ENCODE measurements at places on chromosomes 12 and 14. TPM values are rescaled to one million over a fixed set of nuclear protein-coding genes. Genes with fewer than 3 reads are reported as not detected.

DNA sequence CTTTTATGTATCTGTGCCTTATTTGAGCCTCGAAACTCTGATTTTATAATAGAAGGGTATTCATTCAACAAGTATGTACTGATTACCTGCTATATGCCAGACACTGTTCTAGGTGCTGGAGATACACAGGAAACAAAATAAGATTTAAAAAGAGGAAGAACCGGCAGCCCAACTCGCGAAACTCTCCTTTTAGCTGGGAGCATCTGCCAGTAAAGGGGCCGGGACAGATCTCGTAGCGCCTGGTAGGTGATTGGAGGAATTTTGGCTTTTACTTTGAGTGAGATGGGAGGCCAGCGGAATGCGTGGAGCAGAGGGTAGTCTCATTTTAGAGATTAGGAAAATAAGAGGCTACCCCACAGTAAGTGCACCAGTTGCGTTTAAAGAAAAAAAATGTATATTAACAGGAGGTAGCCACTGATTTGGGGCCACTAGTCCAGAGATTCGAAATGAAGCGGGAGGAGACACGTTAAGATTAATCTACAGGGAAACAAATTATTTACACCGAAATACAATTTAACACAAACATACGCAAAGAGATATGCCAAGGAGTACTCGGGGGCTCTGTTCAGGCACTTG lies 520 bp upstream of the MON2 start:
- DNase-seq, result peak; percentile 38

- no peak for DNase-seq
These were observed 87.1 kb upstream of the FOXN3 start for GRCh38 chr14:89504091-89504490.

DNA sequence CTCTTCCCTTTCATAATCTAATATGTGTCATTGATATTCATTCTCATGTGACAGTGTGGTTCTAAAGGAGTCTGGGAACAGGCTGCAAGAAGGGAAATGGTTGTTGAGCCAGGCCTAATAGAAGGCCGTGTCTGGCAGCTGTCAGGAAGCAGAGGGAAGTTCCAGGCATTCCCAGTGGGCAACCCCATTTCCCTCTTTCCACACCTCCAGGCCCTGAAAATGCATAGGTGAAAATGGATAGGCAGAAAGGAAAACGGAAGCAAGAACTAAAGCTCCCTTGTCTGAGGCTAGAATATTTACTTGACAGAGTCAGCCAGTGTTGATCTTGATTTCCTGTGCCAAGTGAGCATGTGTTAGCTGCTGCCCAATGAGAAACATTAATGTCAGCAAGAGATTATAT lies 97.7 kb downstream of the PPM1A start:
- peak; percentile 36 for DNase-seq

DNA sequence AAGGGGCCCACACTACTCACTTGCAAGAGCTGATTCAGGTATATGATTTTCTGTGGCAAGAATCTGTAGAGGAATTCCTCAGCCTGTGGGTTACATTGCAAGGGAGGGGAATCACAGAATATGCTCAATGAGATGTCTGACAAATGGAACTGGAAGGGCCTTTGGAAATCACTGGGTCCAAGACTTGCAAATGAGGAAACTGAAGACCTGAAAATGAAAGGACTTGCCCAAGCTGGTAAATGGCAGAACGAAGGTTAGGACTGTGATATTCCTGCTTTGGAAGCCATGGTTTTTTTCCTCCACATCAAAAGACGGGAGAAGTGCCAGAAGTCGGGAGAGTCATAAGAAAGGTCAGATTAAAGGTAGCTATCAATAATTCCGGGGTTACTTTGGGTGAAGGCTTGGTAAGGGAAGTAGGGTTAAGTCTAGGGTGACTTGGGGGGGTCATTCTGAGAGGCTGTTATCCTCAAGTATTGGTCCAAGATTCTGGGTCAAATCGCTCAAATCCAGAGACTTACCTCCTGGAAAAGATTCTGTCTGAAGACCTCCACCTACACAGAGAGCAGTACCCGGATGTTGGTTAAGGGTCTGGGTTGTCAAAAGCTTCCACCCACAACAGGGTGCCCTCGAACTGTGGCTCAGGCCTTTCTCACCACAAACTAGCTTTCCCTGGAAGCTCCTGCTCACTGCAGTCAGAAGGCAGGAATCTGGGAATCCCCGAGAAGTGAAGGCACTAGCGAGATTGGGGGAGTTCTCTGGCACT lies 539 bp downstream of the PSME2 start:
- no peak for DNase-seq

GRCh38 chr14:25042362-25043299 lies 7.3 kb downstream of the STXBP6 start:
- peak; percentile 65 for DNase-seq

DNA sequence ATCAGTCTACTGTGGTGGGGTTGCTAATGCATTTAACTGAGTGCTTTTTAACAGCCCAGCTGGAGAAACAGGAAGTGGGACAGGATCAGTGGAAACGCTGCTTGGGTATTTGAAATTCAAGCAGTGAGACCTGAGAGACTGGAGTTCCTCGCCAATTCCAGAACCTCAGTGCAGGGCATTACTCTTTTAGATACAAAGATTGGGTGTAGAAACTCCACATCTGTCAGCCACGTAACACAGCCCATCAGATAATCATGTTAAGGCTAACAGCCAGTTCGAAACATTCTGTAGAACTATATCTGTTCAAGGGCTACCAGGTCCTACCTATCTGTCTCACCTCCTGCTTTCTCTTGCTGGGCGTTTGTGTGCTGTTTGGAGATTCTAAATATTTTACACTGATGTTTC lies 45.5 kb downstream of the RAD52 start:
- DNase-seq, result no peak

- peak; percentile 22 for DNase-seq
These were observed 3.9 kb downstream of the KDM2B start for GRCh38 chr12:121576851-121577391.

GRCh38 chr14:50795909-50796308 lies 35.1 kb downstream of the NIN start:
- no peak for DNase-seq

- DNase-seq, result no peak
These were observed 83.9 kb downstream of the PAPOLA start for GRCh38 chr14:96586056-96586455.

- no peak for DNase-seq
These were observed 13.5 kb downstream of the KRT85 start for GRCh38 chr12:52353766-52354165.

DNA sequence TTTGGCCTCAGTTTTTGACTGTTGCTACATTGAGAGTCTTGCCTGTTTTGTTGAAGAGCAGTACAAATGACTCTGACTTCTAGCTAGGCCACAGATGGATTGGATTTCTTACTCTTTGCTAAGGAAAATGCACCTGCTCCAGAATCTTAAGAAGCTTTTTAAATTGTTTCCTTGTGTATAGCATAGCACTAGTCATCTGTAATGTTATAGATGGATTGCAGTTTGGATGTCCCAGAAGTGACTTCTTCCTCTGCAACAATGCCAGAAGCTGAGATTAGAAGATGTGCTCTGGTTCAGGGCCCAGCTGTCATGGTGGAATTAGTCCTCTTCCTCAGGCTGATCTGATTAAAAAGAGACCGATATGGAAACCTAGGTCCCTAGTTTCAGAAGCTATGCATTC lies 67.9 kb downstream of the DAAM1 start:
- DNase-seq, result no peak

GRCh38 chr14:66039495-66039894 lies 446.7 kb upstream of the CCDC196 start:
- DNase-seq, result no peak

- no peak for DNase-seq
These were observed 18.1 kb downstream of the CLMN start for GRCh38 chr14:95301527-95302187.

DNA sequence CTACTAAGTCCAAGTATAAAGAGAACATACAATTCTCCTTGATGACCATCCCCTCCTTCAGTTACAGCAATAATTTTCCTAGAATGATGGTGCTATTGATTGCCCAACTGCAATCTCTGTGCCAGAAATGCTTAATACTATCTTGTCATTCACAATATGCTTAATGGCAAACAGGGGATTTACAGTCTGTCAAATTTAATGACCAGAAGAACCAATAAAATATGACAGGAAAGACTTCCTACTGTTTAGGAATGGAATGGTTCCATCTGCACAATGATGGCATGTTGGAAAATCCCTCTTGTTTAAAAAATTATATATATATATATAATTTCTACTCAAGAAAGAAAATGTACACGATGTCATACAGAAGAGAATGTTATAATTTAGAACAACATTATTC lies 623.2 kb downstream of the CCER1 start:
- DNase-seq, result no peak

DNA sequence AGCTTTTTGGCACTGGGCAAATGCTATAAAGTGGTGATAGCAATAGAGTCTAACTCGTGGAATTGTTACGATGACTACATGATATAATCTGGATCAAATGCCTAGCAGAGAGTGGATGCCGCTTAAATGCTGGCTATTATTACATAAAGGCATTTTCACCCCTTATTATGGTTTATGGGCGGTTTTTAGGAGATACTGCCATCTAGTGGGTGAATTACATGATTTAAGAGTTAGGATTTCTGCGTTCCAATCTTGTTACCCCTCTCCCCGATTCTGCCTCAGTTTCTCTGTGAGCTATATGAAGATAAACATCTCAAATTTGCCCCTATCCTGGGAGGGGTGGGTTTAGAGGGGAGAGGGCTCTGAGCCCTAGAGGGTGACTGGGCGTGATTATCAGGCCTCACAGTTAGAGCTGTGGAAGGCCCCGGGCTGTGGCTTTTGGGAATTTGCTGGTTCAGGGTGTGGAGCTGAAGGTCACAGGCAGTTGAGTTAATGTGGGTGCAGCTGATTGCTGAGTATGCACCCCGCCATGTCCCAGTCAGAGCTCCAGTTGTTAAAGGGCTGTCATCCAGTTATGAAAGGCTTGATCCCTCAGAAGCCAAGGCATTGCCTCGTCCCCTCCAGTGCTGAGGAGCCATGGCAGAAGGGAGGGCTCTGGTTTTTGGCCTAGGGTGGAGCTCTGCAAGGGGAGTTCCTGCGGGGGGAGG lies 14.4 kb downstream of the CLSTN3 start:
- peak; percentile 57 for DNase-seq

DNA sequence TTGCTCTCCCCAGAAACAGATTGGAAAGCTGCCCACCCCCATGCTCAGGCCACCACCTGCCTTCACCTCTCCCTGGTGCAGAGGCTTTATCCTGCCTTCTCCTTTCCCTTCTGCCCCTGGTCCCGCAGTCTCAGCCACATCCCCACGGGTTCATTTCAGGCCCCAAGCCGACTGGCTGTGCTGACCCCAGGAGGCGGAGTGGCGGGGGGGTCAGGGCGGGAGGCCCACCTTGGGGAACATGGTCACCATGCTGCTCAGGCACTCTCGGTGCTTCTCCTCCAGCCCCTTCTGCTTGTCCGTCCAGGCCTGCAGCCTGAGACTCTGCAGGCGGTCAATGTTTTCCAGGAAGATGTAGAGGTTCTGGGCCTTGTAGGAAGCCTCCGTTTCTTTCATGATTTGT lies 6.9 kb downstream of the FAM186B start:
- no peak for DNase-seq

DNA sequence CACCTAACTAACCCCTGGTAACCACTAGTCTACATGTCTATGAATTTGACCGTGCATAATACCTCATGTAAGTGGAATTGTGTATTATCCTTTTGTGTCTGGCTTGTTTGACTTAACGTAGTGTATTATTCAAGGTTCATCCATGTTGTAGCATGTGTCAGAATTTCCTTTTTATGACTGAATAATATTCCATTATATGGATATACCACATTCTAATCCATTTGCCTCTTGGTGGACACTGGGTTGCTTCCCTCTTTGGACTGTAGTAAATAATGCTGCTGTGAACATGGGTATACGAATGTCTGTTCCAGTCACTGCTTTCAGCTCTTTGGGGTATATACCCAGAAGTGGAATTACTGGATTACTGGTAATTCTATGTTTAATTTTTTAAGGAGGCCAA lies 3.3 kb downstream of the SNRPF start:
- DNase-seq, result no peak

The EGLN3 gene
- 31.7 TPM for total RNA-seq

The RND1 gene
- 0.11 TPM for total RNA-seq

The ASPG gene
- total RNA-seq, result 1.3 TPM

The SMIM41 gene
- total RNA-seq, result not detected

The LRRC10 gene
- total RNA-seq, result not detected

The BBOF1 gene
- total RNA-seq, result 4.0 TPM

The EML1 gene
- 12.1 TPM for total RNA-seq

The C1RL gene
- total RNA-seq, result 3.8 TPM

The OTX2 gene
- not detected for total RNA-seq
